Trophoblast cell (in vitro differentiated cells and primary cell): ENCODE measurements at places on chromosomes 11 and 22.

- peak; percentile 33 for DNase-seq
Observed at GRCh38 chr11:112292785-112293407, 32.2 kb upstream of the PLET1 start.

GRCh38 chr11:87616511-87616910, 558.7 kb downstream of the RAB38 start:
- no peak for DNase-seq

DNA sequence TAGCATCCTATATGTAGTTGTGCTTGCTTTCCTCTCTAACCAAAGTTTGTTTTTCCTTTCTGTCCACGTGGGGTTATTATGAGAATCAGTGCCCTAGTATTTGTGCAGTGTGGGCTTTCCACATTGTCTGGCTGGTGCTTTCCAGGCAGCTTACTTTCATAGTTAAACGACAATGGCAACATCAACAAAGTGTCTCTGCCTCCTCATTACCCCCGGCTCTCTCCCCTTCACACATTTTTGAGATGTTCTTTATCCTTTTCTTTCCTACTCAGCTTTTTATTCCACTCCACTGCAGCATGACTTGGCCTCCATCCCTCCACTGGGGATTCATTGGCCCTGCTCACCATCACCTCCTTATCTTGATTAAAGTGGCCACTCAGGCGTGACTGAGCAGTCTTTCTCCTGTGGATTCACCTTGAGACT, 19.1 kb downstream of the SPECC1L start:
- no peak for DNase-seq

DNA sequence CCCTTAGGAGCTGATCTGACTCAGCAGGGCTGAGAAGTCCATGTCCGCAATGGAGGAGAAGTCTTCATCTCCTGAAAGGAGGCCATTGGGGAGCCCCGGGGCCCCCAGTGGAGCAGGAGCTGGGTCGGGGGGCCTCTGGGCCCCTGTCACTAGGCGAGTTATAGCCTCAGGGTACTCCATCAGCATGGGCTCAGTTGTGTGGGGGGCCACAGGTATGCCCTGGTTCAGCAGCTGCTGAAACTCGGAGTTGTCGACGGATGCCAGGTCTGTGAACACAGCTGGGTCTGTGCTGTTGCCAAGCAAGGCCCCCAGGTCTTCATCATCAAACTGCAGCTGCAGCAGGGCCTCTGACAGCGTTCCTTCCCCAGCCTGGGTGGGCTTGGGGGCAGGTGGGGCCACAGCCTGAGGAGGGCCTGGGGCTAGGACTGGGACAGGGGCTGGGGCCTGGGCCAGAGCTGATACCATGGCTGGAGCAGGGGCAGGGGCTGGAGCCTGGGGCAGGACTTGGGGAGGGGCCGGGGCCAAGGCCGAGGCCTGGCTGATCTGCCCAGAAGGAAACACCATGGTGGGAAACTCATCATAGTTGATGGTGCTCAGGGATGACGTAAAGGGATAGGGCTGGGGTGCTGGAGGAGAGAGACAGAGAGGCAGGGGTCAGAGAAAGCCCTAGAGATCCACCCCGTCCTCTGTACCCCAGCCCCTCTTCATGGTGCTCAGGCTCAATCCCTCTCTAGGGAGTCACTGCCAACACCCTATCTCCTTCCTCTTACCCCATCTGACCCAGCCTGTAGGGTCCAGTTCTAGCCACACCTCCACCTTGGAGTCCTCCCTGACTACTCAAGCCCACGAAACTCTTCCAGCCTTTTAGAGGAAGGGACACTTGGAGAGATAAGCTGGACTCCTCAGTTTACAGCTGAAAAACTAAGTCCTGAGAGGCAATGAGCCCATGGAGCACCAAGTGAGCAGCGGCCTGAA, 8.1 kb downstream of the RELA start:
- DNase-seq, result no peak

- DNase-seq, result no peak
Observed at GRCh38 chr22:26287382-26288225, 118.3 kb downstream of the SEZ6L start.

DNA sequence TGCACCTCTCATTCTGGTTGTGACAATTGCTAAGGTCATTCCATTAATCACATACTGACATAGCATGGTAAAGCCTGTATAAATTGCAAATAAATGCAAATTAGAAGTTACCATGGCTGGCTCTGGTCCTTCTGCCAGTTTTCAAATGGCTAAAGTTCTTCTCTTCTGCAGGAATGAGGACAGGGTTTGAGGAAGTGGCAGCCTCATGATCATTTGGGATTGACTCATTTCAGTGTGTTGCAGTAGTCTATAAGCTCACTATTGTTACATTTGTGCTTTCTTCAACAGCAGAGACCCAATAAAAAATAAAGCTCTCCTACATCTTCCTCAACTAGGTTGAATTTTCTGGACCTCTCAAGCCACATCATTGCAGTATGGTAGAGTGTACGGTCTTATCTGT, 60.3 kb downstream of the NECTIN1 start:
- DNase-seq, result no peak

DNA sequence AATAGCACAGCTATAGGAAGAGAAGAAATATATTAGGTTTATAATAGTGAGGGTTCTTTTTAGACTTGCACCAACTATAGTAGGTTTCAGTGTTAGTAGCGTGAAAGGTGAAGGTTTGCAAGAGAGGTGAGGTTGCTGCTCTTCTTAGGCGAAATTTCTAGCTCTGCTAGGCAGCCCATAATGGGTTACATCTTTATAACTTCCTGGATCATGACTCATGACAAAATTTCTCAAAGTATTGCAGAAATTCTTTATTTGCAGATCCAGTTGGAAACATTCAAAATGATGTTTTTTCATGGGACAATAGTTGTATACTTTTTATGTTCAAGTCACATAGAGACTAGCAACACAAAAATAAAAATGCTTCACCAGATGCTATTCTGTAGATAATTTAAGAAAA, 260.0 kb downstream of the SOX6 start:
- no peak for DNase-seq

DNA sequence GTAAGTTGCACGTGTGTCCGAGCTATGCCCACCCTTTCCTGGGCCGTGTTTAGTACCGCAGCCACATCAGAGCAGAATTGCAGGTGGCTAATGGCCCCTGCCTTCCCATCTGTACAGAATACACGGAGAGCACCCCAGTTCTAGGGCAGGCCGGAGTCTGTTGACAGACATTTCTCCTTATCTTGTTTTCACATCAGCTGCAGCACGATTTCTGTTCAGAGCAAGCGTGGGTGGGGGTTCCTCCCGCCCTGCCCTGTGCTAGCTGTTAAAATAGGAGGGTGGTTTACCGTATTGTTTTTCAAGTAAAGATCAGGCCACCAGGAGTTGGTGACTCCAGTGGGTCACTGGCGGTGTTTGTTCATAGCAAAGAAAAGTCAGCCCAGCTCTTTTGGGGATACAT, 41.1 kb downstream of the UBASH3B start:
- DNase-seq, result no peak

GRCh38 chr11:35039076-35039475, 99.9 kb upstream of the CD44 start:
- no peak for DNase-seq

GRCh38 chr11:15638386-15638787, 523.7 kb downstream of the INSC start:
- no peak for DNase-seq

DNA sequence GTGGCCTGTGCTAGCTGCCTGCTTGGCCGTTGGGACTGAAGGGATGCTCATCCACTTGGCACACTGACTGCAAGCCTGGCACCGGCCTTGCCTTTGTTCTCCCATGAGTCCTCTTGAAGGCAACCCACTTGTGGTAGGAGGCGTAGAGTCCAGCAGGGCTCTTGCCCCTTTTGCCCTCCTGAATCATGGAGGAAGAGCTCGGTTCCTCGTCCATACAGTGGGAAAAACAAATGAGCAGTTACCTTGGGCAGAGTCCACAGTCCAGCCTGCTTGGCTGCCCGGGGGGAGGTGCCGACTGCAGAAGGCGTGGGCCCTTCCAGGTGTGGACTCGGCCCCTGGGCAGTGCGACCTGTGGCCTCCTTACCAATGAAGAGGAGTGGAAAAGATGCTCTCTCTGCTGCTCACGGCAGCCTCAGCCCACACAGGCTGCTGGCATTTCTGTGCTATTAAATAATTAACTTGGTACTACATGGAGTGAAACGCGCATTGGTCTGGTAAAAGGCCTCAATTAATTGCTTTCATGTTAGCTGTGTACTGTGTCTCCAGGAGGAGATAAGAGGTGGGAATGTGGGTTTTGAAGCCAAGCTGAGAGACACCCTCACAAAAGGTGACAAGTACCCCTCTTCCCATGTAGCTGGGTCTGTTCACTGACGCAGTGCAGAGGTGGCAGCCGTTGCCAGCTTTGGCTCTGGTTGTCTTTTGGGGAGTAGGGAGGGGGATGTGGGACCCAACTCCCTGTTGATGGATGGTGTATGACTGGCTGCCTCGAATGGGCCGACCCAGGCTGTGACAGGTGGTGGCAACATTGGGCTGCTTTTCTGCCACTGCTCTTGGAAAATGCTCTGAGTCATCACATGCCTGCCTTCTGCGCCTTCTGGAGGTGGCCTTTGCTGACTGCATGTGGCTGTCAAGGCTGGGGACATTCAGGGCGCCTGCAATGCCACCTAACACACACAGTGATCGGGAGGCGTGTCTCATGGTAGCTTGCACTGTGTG, 26.8 kb upstream of the B3GAT1 start:
- DNase-seq, result peak; percentile 4

DNA sequence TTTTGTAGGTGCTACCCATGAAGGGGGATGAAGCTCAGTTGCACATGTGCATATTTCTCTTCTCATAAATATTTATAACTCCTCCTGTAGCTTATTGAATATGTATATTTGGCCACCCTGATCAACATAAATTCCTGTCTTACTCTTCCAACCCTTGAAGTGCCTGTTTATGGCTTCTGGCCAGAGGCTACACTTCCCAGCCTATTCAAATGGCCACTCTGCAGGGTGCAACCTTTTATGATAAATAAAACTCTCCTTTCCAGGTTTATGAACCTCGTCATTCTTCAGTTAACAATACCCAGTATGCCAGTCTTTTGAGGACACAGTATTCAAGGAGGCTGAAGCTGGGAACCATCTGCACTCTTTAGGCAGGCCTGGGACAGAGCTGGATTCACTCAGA, 2.6 kb upstream of the RTL6 start:
- DNase-seq, result no peak

DNA sequence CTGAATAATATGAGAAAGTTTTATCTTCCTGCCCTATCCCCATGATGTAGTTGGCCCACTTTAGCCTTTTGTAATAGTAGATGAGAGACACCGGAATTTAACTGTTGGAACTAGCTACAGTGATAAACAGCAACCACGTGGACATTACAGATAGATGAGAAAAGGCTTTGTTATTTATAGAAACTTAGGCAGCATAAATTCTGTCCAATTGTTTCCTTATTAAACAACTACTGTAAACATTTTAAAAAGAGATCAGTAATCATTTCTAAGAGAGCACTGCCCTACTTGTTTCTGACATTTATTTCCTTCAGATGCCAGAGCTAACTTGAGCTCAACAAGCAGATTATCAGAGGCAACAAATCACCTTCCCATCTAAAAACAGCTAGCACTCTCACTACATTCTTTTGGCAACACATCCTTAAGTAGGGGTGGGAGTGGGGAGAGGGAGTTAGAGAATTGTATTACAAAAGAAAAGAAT, 63.1 kb downstream of the SOX6 start:
- no peak for DNase-seq

GRCh38 chr22:29351891-29352290, 36.4 kb upstream of the RASL10A start:
- DNase-seq, result peak; percentile 81

- no peak for DNase-seq
Observed at GRCh38 chr11:85774256-85775101, 36.5 kb downstream of the SYTL2 start.

- no peak for DNase-seq
Observed at GRCh38 chr11:30876663-30877396, 290.7 kb upstream of the MPPED2 start.

GRCh38 chr11:132464003-132464342, 1068.3 kb downstream of the OPCML start:
- DNase-seq, result no peak

GRCh38 chr11:10969387-10969786, 111.5 kb upstream of the ZBED5 start:
- DNase-seq, result peak; percentile 31

GRCh38 chr11:80815752-80816453, 1375.1 kb upstream of the TENM4 start:
- no peak for DNase-seq

- no peak for DNase-seq
Observed at GRCh38 chr22:25111579-25112517, 87.8 kb upstream of the CRYBB3 start.

GRCh38 chr11:65591939-65592857, 3.4 kb downstream of the KCNK7 start:
- DNase-seq, result peak; percentile 48
